ENCODE measurements at places on chromosomes 2 and 18.

DNA sequence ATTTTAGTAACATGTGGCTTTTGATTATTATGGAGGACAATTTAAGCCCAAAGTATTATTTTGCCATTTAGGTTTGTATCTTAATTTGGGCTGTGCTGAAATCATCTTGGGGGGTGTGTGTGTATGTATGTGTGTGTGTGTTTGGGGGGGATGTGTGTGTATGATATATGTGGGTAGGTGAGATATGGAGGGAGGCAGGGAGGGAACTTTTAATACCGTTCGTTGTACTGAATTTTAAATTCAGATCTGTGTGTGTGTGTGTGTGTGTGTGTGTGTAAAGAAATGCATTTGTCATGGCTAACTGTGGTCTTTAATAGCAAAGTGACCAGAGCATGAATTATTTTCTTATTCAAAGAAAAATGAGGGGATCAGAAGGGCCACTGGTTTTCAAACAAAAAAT lies 113.7 kb downstream of the LTBP1 start:
- no peak for DNase-seq

- no peak for DNase-seq
Measured at GRCh38 chr2:230018153-230018552, 50.6 kb downstream of the SLC16A14 start.

DNA sequence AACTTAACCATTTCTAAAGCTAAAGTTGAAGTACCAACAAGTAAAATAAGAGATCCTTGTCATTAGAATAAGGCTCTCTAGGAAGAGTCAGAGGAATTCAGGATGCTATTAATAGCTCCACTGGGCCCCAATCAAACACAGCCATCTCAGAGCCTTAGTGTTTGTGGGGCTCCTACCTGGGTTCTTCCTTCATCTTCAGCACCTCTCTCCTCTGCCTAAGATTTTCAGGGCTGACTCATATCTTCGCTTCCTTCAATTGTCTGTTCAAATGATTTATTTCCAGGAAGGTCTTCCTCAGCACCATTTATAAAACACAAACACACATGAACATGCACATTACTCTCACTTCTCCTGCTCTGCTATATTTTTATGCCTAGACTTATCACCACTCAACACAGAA lies 119.5 kb downstream of the COL6A3 start:
- no peak for DNase-seq

DNA sequence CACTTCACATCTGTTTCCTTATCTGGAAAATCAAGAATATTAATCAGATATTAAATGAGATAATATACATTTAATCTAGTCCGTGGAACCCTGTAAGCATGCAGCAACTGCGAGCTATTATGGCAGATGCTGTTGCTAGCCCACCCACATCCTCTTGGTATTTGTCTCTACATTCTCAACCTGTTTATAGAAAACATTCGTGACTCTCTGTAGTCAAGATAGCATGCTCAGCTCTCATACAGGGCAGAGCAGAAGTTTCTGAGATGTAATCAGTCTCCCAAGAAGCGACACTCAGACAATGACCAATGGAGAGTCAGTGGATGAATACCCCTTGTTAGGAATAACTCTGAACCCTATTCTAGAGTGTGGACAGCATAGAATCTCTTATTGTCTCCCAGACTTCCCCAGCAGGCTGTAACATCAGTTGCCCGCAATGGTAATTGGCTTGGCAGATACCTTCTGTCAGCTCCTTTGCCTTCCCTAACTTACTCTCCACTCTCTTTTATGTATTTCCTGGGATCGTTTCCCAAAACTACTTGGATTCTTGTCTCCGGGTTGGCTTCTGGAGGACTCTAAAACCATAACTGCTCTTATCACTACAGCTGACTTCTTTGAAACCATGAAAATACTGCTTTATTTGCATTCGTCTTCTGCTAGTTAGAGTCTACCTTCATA lies 400.7 kb upstream of the TNP1 start:
- no peak for DNase-seq

GRCh38 chr2:155412598-155412997 lies 714.1 kb downstream of the KCNJ3 start:
- no peak for DNase-seq

- DNase-seq, result no peak
Measured at GRCh38 chr2:36337354-36337753, 18.2 kb upstream of the CRIM1 start.
